ENCODE measurements at places on chromosomes 2 and 18. TPM values are rescaled to one million over a fixed set of nuclear protein-coding genes. Genes with fewer than 3 reads are reported as not detected.

Gene CLASP1
- polyA plus RNA-seq = 12.3 TPM

DNA sequence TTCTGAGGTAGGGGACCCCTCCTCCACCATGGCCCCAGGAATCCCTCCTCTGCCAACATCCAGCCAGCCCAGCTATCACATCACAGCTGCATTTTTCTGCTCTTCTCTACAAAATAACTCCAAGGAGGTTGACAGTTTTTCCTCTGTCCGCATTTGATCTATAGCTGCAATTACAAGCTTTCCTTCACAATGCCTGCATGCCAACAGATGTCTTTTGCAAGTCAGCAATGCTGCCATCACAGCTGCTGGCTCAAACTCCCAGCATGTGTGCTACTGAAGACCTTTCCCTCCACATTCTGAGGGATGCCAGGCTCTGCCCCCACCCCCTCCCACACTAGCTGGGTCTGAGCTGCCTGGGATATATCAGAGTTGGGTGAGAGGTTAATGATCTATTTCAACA lies 51.7 kb downstream of the MCFD2 start:
- no peak overlapping the region for H3K4me3 ChIP-seq
- no peaks in the 10 kb centered on the region for H3K27me3 ChIP-seq
- no peaks in the 10 kb centered on the region for H3K4me1 ChIP-seq
- no peak overlapping the region for H3K27ac ChIP-seq
- no peak for DNase-seq

GRCh38 chr2:189782221-189782671 lies 1.9 kb downstream of the ORMDL1 start:
- peaks cover 27% of the 10 kb centered on the region for H3K4me1 ChIP-seq
- H3K36me3 ChIP-seq = no peaks in the 10 kb centered on the region
- no peak for DNase-seq
- H3K4me3 ChIP-seq = peak overlapping the region; percentile 73

DNA sequence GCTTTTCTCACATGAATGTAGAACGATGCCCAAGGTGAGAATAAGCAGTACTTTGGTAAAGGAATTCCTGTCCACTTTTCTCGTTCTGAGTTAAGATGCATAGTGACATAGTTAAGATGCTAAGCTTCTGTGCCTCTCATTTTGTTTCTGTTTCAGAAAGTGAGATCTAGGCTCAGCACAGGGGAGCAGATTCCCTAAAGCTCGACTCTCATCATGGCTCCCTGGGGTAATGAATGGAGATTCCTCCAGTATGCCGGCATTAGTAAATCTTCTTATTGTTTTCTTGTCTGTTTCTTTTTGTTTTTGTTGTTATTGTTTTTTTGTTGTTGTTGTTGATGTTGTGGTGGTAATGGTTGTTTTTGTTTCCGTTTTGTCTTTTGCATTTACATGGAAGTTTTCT lies 225.4 kb downstream of the LRRTM4 start:
- no peaks in the 10 kb centered on the region for H3K27me3 ChIP-seq
- no peaks in the 10 kb centered on the region for H3K36me3 ChIP-seq
- no peaks in the 10 kb centered on the region for H3K4me1 ChIP-seq
- no peak for DNase-seq
